NCI-H345 (cell line): ENCODE measurements at places on chromosomes 16 and 17.

DNA sequence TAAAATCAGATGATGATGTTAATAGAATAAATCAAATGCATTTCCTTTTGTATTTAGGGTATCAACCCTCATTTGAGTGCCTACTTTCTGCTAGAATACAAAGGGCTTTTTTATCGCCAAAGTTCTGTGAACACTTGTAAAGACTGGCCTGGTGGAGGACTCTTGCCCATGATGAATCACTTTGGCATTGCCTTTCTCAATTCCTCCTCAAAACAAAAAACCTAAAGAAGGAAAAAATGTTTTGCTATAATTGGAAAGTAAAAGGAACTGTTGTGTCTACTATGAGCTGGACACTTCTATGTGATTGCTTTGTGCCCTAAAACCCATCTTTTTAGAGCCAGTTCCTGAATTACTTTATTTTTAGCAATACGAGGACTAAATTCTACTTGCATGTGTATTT, 13.0 kb upstream of the DHRS11 start:
- no peak for DNase-seq

DNA sequence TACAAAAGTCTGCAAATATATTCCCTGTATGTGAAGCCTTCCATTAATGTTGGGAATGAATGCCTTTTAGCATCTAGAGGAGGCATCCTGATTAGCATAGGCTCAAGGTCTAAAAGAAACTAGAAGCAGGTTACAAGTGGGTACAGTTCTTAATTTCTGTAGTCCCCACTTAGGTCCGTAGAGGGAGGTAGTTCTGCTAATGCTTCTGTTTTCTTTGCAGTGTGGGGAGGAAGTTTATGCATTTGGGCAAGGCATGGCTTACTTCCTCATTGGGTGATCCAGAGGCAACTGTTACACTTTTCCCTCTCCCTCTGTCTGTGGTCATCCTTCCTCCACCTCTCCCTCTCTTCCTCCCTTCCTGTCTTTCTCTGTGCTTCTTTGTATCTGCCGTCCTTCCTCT, 108.4 kb upstream of the ZKSCAN2 start:
- no peak for DNase-seq

DNA sequence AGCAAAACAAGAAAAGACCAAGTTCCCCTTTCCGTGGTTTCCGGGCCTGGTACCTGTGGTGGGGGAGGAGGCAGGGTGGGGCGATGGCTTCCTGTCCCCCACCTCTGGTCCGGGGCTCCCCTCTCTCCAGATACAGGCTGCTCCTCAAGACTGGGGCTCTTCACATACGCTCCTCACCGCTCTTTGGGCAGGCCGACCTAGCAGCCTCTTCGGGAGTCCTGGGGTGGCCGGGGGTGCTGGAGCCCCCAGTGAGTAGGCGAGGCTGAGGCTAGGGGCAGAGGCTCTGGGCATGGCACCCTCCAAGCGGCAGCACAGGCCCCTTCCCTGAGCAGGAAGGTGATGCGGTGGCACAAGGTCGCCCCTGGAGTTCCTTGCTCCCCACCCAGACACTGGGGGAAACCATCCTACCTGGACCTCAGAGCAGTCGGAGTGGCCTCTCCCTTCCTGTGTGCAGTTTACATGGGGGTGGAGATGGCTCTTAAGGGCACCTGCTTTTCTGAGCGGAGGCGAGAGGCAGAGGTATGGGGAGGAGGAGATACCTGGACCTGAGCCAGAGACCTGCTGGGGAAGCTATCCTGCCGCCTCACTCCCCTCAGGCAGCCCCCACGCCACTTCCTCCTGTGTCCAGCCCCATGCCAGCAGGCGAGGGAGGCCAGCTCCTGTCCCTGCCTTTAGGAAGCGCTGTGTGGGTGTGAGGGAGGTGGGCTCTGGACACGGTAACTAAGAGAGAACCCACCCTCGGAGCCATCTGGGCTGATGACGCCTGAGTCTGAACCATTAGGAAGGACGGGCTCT, 891 bp downstream of the CORO1A start:
- peak; percentile 93 for DNase-seq

DNA sequence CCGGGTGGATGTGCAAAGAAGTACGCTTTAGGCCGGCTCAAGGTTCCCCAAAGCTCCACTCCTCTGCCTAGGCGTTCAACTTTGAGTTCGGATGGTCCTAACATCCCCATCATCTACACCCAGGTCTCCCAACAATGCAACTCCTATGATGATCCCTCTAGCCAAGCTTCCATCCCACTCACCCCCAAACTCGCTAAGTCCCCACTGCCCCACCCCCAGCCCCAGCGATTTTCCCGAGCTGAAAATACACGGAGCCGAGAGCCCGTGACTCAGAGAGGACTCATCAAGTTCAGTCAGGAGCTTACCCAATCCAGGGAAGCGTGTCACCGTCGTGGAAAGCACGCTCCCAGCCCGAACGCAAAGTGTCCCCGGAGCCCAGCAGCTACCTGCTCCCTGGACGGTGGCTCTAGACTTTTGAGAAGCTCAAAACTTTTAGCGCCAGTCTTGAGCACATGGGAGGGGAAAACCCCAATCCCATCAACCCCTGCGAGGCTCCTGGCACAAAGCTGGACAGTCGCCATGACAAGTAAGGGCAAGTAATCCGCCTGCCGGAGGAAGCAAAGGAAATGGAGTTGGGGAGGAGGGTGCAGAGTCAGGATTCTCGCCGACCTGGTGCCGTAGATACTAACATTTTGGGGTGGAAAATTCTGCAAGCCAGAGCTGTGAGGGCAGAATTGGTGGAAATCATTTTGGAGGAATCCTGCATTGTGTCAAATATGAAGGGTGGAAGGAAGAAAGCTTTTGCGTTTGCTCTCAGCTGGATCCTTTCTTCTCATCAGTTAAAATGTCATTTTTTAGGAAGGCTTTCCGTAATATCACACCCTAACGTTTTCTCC, at the start of gene TP53:
TSS of gene TP53 (minus strand) at position 419 of the 836 bp plus-strand sequence. CDS start 10,896 bp downstream, outside the sequence.
- peak; percentile 89 for DNase-seq

DNA sequence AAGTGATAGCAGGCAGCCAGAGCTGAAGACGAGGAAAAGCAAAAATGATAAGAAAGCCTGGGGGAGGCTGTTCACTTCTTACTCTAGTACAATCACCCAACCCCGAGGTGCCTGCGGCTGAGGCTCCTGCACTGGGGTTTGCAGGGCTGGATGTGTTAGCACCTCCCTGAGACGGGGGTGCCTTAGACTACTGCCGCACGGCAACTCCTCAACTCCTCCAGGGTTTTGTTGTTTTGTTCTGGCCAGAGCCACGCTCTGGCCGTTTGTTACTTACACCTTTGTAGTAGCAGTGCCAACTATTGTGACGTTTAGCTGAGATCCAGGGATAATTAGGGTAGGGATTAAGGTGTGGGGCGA, 51.5 kb downstream of the LDHD start:
- no peak for DNase-seq

- no peak for DNase-seq
Observed at GRCh38 chr17:13127921-13128602, 110.2 kb upstream of the ELAC2 start.

DNA sequence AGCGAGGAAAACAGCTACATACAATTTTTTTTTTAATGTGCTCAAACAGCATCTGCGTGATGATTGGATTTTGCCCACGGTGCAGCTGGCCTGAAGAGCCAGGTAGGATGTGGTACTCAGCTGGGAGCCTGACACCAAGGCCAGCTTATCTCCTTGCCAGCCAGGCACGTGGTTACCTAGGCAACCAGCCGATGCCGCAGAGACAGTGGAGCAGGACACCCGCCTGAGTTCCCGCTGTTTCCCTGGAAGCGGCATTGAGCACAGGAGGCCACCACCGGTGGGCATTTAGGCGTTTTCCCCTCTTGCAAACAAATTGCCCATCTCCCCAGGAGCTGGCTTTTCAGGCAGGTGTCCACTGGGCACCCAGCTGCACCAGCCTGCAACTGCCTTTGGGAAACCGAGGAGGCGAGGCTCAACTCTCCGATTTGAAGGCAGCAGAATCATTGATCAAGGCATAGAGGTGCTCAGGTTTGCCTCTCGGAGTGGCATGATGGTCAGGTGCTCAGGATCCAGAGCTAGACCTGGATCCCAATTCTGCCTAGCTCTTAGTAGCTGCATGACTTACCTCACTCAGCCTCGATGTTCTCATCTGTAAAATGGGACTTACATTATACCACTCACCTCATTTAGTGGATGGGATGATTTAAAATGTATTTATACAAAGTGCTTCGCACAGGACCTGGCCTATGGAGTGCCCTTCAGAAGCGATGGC, 137.5 kb upstream of the PLCG2 start:
- peak; percentile 92 for DNase-seq

DNA sequence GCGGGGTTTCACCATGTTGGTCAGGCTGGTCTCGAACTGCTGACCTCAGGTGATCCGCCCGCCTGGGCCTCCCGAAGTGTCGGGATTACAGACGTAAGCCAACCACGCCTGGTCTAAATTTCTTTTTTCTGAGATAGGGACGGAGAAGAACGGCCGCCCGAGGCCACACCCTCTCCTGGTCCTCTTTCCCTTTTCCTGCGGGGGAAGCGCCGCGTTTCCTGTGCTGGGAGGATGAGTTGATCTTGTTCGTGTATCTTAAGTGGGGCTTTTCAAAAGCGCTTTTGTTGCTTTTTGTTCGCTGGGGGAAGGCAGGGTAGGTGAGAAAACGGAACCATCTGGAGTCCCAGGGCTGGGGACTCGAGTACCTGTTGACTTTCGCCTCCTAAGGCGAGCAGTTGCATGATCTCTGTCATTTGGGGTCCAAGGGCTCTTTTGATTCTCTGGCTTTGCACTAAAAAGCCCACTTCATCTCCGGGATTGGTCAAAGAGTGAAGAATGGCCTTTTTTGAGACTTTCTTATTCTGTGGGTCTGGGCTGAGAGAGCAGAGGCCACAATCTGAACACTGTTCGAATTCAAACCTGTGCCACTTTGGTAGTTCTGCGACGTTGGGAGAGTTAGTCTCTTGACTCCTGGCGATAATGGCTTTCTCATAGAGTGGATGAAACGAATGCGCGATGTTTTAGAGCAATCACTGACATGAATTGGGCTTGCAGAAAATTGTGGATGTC, 1.3 kb downstream of the FUS start:
- DNase-seq = peak; percentile 40

DNA sequence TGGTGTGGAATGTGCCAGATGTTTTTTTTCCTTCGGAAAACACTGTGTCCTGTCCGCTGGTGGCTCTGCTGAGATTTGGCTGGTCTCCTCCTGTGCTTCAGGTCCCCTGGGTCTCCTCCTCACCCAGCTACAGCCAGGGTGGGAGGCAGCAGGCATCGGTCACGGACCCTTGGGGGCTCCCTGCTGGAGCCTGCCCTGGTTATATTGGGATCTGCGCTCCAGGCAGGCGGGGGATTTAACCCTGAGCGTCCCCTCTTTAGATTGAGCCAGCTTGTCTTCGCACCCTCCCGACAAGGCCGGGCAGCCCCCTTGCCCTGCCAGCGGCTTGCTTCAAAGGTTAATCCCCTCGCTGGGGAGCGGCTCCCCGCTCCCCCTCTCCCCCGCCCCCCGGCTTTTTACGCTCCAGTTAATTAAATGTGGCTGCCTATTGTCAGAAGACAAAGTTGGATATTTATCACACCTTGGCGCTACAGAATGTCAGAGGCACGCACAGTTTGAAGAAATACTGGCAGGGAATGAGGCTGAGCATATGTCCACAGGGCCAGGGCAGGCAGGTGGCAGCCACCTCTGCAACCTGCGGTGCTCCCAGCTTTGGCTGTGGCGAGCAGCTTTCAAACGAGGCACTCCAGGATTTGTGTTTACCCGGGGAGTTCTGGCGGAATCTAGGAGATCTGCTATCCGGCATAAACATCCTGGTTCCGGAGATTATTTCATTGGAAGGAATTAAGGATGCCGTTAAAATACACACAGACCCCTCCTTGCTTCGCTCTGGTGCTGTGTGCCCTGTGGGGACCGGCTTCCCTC, 38.2 kb upstream of the GSE1 start:
- peak; percentile 56 for DNase-seq

DNA sequence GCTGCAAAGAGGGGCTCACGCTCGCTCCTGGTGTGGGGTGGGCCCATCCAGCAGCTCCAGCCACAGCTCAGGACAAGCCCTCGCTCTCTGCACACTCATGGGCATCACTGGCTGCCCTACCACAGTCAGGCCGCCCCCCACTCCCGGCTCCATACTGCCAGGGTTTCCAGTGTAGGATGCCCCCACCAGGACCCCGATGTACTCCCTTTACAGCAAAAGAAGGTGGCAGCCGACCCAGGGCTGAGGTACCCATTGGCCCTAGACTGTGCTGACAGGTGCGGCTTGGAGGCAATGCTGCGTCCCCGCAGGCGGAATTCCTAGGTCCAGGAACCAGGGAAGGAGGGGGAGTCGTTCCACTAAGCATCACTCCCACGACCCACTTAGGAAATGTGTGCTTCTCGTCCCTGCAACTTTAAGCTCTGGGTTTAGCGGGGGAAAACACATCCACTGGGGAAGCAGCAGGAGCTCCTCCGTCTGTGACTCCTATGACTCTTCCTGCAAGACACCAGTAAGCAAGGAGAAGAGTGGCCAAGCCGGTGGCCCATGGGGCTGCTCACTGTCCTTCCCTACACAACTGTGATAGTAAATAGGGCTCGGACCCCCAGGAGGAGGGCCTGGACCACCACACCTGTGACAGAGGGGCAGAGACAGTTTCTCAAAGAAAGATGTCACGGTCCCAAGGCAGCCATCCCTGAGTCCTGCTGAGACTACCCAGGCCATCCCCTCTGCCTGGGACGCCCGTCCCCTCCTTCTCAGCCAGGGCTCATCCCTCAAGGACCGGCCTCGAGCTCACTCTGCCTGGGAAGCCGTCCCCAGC, 13.1 kb downstream of the CORO7 start:
- DNase-seq = no peak

DNA sequence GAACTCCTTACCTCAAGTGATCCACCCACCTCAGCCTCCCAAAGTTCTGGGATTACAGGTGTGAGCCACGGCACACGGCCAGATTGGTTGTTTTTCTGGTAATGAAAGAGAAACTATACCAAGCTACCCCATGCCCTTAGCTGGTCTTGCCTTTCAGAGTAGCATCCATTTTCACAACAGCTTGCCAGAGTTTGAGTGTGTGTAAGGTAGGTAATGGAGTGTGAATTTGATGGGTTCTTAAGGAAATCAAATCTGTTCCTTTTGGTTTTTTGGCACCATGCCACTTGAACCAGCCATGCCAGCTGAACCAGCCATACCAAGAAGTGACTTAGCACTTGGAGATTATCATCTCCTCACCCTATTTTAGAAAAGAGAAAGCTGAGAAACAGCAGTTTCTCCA, 5.1 kb downstream of the CALCOCO2 start:
- DNase-seq = no peak

- DNase-seq = no peak
Observed at GRCh38 chr16:51030516-51030915, 120.6 kb downstream of the SALL1 start.

- no peak for DNase-seq
Observed at GRCh38 chr17:81931189-81931556, 3.6 kb upstream of the MAFG start.

- DNase-seq = peak; percentile 60
Observed at GRCh38 chr16:65658787-65659220, 536.9 kb upstream of the CDH11 start.

DNA sequence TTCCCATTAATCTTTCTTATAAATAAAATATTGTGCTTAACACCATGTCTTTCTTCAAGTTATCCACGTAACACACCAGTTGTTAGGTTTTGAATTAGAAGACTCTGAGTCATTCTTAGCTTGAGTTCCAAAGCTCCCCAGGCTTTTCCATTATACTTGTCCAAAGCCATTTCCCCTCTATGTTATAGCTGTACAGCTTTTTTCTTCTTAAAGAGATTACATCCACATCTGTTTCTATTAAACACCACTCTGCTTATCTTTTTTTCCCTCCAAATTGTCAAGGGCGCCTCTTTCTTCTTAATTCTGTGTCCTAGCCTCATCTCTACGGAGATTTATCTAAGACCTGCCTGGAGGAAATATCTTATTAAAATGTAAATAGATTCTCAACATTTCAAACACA, 139.4 kb upstream of the CPHXL start:
- DNase-seq = no peak

GRCh38 chr17:81426393-81427172, 31.3 kb downstream of the BAHCC1 start:
- no peak for DNase-seq

GRCh38 chr16:875182-876040, 74.9 kb upstream of the GNG13 start:
- no peak for DNase-seq
